Muscle of arm (tissue), 14 donors: ENCODE measurements at places on chromosomes 5 and 9. TPM values are rescaled to one million over a fixed set of nuclear protein-coding genes. Genes with fewer than 3 reads are reported as not detected.

PCDHA11 gene
- 0.38 TPM for polyA plus RNA-seq

NTRK2 gene
- polyA plus RNA-seq, result 24.3 TPM

CD180 gene
- 1.4 TPM for polyA plus RNA-seq

GRCh38 chr9:85676790-85677189 is 65.0 kb downstream of the AGTPBP1 start:
- no peak for DNase-seq

DNA sequence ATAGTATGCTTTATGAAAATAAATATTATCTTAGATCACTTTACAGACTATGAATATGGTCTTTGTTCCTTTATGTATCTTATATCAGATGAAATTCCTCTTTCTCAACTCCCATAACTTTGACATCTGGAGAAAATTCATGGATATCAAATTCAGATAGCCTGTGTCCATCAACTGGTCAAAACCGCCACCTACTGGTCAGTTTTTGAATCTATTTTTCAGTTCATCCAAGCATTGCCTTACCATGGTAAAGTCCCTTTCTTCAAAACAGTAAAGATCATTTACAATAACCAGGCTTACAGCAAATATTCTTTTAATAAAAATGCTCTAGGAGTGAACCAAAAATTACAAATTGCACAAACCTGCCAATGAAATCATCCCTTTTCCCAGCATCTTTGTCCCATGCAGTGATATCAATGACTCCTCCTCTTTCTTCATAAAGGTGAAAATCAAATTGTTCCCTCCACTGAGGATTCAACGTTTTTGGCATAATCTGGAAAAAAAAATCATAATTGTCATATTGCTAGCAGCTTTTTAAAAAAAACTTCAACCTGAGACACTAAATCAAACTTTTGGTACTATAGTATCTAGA is 290.5 kb downstream of the SLF1 start:
- DNase-seq, result peak; percentile 11

- DNase-seq, result no peak
These were observed 460.2 kb downstream of the ICE1 start for GRCh38 chr5:5882706-5883105.

DNA sequence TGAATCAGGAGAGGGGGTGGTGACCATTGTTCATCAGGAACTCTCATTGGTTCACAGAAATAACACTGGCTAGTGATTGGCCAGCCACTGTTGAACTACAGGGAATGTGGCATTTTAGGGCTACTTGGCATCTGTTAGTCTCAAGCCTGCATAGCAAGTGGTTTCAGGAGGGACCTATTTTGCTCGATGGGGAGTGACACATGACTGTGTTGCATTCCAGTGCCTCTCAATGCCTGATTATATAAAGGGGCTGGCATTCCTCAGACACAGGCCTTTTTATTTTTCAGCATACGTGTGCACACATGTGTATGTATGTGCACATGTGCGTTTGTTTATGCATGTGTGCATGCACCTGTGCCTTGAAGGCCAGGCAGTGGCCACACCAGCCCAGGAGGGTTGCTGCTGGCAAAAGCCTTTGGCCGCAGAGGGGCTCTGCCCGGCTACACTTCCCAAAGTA is 23.2 kb downstream of the FGD3 start:
- no peak for DNase-seq

DNA sequence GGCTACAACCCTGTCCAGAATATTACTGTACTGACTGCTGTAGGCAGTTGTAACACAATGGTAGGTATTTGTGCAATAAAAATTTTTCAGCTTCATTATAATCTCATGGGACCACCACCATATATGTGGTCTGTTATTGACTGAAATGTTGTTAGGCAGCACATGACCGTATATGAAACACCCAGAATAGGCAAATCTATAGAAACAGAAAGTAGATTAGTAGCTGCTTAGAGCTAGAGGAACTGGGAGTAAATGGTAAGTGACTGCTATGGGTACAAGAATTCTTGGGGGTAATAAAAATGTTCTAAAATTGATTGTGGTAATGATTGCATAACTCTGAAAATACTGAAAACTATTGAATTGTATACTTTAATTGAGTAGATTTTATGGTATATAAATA is 185.7 kb downstream of the ESM1 start:
- DNase-seq, result no peak

DNA sequence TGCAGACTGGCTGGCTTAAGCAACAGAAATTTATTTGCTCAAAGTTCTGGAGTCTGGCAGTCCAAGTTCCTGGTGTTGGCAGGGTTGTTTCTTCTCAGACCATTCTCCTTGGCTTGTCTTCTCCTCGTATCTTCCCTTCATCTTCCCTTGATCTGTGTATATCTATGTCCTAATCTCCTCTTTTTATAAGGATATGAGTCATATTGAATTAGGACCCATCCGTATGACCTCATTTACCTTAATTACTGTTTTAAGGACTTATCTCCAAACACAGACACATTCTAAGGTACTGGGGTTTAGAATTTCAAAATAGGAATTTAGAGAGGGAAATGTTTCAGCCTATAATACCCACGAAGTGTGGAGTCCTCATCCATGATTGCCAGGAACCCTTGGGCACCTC is 13.1 kb upstream of the LPAR1 start:
- DNase-seq, result no peak

DNA sequence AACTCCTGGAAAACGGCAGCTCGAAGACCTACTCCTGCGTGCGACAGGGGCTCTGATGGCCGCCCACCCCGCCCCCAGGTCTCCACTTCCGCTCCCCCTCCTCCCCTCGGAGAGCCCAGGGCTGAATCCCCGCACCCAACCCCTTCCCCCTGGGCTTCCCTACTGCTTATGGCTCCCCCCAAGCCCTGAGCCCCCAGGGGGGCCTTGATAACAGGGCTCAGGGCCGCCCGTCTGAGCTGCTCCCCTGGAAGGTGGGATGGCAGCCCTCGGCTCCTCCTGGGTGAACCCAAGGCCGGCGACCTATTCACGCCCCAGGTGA is 30.4 kb downstream of the GLT6D1 start:
- no peak for DNase-seq

DNA sequence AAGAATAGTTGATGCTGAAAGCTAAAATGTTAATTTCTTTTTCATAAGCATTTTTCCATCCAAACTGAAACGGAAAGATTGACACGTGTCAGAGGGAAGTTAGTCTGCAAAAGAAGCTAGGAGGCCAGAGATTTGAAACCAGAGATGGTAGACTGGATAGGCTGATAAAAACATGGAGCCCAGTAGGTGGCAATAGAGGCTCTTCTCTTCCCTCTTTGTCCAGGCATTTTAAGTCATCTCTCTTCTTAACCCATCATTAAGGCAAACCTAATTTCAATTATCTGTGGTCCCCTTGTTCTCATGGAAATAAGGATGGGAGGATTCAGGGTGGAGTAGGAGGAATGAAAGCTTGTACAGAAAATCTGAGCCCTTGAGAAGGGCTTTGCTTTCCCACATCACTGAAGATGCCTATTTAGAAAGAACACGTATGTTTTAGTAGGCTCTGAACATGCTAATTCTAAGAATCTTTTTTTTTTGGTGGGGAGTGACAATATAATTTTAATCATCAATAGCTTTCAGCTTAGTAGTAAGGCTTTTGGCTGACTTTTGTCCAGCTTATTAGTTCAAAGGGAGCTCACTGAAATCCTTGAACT is 66.6 kb downstream of the ZNF474 start:
- peak; percentile 67 for DNase-seq

DNA sequence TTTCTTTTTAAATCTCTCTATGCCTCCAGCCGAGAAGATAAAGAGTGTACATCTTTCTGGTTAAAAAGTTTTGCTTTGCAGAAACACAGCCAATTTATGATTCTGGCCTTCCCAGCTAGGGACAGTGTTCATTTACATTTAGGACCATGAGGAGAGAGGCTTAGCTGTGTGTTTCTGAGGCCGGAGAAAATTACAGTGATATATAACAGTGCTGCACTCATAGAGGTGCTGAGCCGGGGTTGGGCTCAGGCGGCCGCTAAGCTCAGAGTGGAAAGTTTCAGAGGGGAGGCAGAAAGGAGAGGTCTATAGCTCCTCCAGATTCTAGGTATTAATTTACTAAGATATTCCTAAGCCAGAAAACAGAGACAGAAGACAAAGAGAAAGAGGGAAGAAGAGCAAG is 37.0 kb upstream of the LCP2 start:
- no peak for DNase-seq
